ENCODE measurements at places on chromosomes 3 and 15.

DNA sequence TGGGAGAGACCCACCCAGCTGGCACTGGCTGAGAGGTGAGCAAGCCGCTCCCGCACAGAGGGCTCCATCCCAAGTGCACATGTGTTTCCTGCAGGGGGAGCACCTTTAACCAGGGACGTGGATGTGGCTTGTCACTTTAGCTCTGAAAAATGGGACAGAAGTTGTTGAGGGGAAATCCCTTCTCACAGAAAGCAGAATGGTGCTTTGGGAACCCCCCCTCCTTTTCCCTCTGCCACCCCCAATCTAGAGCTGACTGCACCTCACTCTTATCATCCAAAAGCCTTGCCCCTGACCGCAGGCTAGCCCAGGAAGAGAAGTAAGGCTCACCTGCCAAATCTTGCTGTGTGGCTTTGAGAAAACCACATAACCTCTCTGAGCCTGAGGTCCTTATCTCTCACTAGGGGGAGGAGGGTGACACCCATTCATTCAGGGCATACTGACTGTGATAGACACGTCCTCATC, 77.9 kb downstream of the RPN1 start:
- DNase-seq: no peak

GRCh38 chr15:61750271-61751084, 309.8 kb downstream of the VPS13C start:
- DNase-seq: no peak

GRCh38 chr3:32274306-32274705, 35.8 kb downstream of the CMTM8 start:
- DNase-seq: no peak

DNA sequence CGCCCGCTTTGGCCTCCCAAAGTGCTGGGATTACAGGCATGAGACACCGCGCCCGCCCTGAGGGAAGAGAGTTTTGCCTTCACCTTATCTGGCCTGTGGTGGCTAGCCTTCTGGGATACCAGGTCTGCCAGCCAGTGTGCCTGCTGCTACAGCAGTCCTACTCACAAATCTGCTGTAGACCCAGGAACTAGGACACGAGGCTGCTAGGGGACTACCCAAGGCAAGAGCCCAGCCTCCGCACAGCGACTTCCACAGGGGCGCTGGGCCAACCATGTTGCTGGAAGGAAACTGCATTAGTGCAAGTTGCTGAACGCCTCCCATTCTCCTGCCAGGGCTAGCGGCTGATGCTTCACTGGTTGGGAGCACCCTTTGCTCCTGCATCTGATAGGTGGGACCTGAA, 53.7 kb downstream of the DHX30 start:
- no peak for DNase-seq

- no peak for DNase-seq
Observed at GRCh38 chr15:76987896-76988860, 6.7 kb upstream of the PSTPIP1 start.

GRCh38 chr3:136937851-136938250, 19.9 kb upstream of the IL20RB start:
- DNase-seq: no peak

DNA sequence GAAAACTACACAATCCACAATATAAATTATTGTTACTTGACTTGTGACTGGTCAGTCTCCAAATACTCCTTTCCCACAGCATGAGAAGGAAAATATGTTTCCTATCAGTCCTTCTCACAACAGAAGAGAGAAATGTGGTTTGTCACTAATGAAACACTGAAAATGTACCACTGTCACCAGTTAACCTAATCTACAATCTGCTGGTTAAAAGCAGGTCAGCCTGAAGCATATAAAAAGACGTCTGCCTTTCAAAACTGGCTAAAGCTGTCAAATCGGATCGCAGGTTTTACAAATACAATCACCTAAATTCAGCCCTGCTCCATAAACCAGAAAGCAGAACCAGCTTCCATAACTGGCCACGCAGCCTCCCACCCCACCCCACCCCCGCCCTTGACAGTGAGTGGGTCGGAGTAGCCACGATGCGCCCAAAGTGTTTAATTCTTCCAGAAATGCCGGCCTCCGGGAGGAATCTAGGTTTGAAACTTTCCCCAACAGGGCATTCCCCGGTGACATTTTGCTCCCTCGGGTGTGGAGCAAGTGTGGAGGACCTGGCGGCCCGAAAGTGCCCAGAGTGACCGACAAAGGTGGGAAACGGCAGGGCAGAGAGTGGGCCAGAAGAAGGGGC, 682 bp downstream of the ETFA start:
- no peak for DNase-seq

DNA sequence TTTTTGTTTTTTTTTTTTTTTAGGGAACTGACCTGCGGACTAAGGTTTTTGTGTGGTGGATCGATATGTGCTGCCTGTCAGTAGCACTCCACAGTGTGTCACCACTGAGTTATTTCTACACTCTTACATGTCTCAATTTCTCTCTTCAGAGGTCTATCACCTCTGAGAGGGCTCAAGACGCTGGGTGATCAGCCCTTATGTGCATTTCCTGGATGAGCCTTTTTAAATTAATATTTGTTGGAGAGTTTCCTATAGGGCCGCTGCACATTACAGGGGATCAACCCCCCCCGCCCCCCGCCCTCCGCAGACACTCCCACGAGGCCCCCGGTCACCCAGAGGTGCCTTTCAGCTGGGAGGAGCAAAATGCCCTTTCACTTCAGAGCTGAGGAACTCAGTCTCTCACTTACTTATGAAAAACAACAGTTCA, 34.5 kb upstream of the AP4E1 start:
- DNase-seq: no peak

GRCh38 chr3:197730200-197730599, 6.5 kb downstream of the RUBCN start:
- no peak for DNase-seq

DNA sequence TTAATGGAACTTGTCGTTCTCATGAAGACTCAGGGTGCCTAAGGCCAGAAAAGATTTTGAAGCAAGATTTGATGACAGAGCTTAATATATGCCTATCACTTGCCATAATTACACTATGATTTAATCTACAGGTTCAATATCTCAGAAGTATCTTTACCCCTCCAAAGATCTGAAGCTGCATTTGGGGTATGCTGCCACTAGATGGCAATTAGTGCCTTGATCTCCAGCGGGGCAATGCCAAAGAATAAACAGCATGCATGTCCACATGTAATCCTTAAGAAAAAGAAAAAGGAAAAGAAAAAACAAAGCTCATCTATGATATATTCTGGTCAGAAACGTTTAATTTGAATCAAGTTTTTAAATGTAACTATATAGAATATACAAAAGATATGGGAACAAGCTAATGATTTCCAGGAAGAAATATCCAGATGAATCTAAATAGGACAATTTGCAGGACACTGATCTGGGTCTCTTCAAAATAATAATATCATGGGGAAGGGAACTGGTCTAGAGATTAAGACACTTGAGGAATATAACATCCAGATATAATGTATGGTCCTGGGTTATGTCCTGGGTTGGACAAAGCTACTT, 55.0 kb upstream of the SOX14 start:
- no peak for DNase-seq

- no peak for DNase-seq
Observed at GRCh38 chr3:148923592-148923991, 58.5 kb downstream of the CPA3 start.

DNA sequence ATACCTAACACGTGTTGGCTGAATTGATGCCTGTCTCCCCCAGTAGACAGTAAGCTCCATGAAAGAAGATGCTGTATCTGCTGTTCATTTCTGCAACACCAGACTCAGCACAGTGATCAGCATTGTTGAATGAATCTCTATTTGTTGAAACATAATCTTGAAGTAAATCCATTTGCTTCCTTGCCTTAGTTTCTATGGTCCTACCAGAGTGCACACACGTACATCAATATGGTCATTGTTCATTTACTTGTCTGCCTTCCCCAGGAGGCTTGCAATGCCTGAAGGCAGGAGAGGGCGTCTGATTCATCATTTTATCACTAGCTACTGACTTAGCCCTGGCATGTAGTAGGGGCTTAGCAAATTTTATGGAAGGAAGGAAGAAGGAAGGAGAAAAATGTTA, 19.2 kb downstream of the RBP2 start:
- DNase-seq: no peak

DNA sequence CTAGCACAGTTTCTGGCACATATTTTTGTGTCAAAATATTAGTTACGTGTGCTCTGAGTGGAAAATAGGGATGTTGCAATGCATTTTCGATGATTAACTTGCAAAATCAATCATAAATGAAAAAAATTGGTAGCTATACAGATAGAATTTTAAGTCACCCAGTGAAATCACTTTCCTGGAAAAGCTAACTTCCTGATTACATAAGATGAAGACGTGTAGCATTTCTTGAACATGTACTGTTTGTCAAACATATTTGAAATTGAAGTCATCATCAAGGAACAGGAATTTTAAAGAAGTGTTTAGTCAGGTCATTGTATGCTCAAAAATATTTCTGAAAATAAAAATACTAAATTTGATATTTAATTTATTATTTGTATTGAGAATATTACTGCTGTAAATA, 977.7 kb downstream of the PLOD2 start:
- no peak for DNase-seq

GRCh38 chr3:79012946-79013362, 754.8 kb downstream of the ROBO1 start:
- DNase-seq: no peak

- DNase-seq: no peak
Observed at GRCh38 chr3:134640872-134641470, 9.9 kb downstream of the KY start.

DNA sequence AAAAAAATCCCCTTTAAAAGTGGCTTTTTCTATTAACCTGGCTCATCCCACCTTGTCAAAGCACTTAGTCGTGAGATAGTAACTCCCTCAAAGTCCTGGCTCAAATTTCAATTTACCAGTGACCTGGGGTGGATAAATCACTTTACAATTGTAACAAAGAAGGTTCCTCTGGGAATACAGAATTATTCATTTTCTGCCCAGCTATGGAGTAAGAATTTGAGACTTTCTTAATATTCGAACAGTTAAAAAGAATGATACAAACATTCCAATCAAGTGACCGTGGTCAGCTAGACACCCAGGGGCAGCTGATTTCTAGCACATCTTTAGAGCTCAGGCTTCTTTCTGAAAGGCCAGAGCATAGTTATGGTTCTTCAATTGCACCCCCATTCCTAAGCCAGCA, 291.0 kb upstream of the TGFBR2 start:
- DNase-seq: no peak

DNA sequence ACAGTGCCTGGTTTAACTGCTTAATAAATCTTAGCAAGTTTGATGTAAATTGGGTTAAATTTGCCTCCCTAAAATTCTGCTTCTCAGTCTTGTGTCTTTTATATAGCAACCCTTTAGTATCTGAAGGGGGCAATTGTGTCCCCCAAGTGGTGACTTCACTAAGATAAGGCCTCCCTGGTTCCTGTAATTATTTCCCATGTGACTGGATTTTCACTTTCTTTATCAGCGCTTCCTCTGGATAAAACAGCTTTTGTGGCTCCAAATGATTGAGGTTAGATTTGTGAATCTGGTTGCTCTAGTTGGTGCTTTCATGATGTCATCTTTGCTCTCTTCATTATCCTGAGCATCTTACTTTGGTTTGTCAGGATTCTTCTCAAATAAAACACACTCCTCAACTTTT, 334.3 kb upstream of the CTDSPL start:
- DNase-seq: no peak

GRCh38 chr3:8458711-8459110, 42.9 kb upstream of the LMCD1 start:
- DNase-seq: peak; percentile 92

DNA sequence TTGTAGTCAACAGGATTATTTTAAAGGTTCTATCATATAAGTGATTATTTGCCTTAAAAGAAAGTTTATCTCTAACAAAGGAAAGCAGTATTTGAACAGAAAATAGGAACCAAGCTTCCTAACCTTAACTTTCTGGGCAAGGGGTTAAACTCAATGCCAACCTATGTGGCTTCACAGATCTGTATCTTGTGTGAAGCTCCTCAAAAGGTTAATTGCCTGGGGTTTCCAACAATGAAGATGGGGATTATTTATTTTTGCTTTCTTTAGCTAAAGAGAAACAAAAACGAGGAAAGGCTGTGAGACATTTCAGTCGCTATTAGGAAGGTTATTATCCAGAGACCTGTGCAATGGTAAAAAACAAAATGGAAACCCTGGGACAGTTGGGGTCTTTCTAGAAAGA, 1.1 kb upstream of the WDR82 start:
- DNase-seq: no peak

- DNase-seq: no peak
Observed at GRCh38 chr3:192915304-192915703, 2.4 kb downstream of the MB21D2 start.

- DNase-seq: no peak
Observed at GRCh38 chr3:184717399-184717983, 5.6 kb upstream of the MAGEF1 start.

- DNase-seq: no peak
Observed at GRCh38 chr3:63086190-63086589, 191.9 kb upstream of the SYNPR start.

GRCh38 chr3:171183042-171183441, 156.5 kb upstream of the SLC2A2 start:
- no peak for DNase-seq

- no peak for DNase-seq
Observed at GRCh38 chr15:74432968-74433591, 678 bp downstream of the SEMA7A start.

GRCh38 chr15:71085809-71086208, 29.5 kb upstream of the THSD4 start:
- DNase-seq: no peak

- DNase-seq: no peak
Observed at GRCh38 chr3:22886439-22887068, 316.6 kb upstream of the UBE2E2 start.

GRCh38 chr3:55951388-55951787, 464.3 kb upstream of the WNT5A start:
- DNase-seq: no peak

DNA sequence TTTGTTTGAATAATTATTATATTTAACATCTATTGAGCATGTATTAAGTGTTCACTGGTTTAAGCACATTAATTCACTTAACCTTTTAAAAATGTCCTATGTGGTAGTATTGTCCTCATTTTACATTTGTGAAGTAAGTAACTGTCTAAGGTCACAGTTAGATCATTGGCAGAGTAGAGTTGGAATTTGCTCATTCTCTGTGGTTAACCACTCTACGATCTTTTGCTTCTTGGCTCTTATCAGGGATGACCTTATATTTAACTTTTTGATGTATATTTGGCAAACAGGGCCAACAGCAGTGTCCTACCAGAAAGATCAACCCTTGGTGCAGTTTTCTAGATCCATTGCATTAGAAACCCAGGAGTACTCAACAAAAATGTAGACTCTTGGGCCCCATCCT, 34.0 kb downstream of the PXK start:
- DNase-seq: no peak

DNA sequence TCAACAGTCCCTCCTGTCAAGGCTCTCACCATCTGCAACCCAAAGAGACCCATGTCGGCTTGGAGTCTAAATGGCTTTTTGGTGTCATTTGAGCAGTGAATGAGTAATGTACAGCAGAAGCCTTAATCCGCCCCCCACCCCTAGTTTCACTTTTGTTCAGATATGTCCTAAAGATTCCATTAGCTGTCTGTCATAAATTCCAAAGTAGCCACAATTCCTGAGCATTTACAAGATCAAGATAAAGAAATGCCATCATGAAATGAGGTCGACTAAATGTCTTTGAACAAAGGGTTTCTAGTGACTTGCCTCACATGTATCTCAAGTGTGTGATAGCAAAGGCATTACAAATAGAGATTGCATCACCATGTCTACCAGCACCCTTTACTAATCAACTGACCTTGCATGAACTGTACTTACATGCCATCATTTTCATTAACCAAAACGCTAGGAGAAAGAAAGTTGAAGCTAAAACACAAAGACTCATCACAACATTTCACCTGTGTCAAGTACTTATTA, 123.8 kb upstream of the PHLDB2 start:
- peak; percentile 88 for DNase-seq
